ENCODE measurements at places on chromosomes 12 and 14.

GRCh38 chr12:5624486-5625272, 192.8 kb downstream of the NTF3 start:
- no peak for DNase-seq

GRCh38 chr14:68658029-68658509, 134.8 kb downstream of the ZFP36L1 start:
- no peak for DNase-seq

- DNase-seq: no peak
Observed at GRCh38 chr14:105019861-105020814, 745 bp downstream of the CDCA4 start.

GRCh38 chr12:116666305-116666673, 71.6 kb downstream of the SPRING1 start:
- DNase-seq: no peak

All from iPS DF 6.9 (cell line).